NCI-H1092 (cell line): ENCODE measurements at places on chromosomes 16 and 17.

DNA sequence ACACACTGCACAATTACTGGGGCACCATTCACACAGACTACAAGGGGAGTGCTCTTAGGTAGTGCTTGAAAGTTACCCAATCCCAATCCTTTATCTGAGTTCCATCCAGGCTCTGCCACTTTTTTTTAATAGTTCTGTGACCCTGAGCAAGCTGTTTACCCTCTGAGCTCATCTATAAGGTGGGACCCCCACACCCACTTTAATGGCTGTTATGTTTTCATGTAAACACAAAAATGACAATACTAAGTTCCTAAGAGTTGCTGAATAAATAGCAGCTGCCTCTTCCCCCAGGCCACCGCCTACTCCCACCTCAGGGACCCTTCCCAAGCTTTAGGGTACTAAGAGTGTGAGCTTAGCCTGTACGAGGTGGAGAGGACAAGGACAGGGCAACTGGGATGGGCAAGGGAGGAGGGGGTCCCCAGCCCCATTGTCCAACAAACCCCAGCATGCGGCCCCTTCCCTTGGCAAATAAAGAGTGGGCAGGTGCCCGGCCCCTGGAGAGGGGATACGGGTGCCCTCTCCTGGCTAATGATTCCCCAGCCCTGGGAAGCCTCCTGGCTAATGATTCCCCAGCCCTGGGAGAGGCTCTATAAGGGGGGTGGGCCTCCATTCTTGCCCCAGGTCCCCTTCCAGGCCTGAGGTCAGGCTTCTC is 14.6 kb downstream of the SLC13A2 start:
- DNase-seq = no peak

- DNase-seq = no peak
These were observed 195.8 kb upstream of the FOXF1 start for GRCh38 chr16:86314402-86315025.

- DNase-seq = peak; percentile 32
These were observed 2.2 kb upstream of the PLEKHH3 start for GRCh38 chr17:42678951-42679491.

- DNase-seq = no peak
These were observed 4.4 kb downstream of the CLEC19A start for GRCh38 chr16:19289811-19290485.

DNA sequence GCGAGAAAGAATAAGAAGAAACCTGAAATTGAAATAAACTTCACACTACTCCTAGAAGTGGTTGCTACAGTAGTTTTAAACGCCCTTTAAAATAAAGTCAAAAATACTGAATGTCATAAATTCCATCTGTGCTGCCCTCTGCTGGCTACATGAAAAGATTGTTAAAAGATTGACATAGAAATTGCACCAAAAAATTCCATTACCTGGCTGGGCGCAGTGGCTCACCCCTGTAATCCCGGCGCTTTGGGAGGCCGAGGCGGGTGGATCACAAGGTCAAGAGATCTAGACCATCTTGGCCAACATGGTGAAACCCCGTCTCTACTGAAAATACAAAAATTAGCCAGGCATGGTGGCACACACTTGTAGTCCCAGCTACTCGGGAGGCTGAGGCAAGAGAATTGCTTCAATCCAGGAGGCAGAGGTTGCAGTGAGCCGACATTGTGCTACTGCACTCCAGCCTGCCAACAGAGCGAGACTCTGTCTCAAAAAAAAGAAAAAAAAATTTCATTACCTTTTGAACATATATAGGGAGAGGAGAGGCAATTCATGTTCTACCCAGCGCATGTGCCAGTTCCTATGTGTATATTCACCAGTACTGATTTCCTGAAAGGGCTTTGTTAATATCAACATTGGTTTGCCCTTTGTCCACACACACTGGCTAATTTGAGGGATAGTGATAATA is 36.5 kb downstream of the CYTH1 start:
- no peak for DNase-seq

GRCh38 chr16:85173981-85174751 is 61.9 kb upstream of the CIBAR2 start:
- peak; percentile 52 for DNase-seq

GRCh38 chr16:50540711-50541007 is 7.5 kb upstream of the NKD1 start:
- DNase-seq = no peak

- DNase-seq = no peak
These were observed 29.5 kb upstream of the BRD7 start for GRCh38 chr16:50398336-50398735.

DNA sequence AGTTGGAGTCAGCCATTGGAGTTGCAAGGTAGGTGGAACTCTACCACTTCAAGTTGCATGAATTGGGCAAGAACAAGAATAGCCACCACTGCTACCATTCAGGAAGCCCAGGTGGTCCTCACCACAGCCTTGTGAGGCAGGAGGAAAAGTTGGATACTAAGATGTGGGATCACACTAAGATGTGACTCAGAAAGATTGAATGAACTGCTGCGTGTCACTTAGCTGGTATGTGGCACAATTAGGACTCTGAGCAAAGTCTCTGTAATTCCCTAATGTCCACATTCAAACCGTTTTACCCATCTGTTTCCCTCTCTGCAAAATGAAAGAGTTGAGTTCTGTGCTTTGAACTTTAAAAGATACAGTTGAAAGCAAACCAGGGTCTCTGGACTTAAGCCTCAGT is 44.7 kb upstream of the HS3ST3A1 start:
- DNase-seq = no peak

- no peak for DNase-seq
These were observed 205.0 kb upstream of the CACNG3 start for GRCh38 chr16:24051125-24051524.

- no peak for DNase-seq
These were observed 35.2 kb downstream of the SRL start for GRCh38 chr16:4206680-4207079.

DNA sequence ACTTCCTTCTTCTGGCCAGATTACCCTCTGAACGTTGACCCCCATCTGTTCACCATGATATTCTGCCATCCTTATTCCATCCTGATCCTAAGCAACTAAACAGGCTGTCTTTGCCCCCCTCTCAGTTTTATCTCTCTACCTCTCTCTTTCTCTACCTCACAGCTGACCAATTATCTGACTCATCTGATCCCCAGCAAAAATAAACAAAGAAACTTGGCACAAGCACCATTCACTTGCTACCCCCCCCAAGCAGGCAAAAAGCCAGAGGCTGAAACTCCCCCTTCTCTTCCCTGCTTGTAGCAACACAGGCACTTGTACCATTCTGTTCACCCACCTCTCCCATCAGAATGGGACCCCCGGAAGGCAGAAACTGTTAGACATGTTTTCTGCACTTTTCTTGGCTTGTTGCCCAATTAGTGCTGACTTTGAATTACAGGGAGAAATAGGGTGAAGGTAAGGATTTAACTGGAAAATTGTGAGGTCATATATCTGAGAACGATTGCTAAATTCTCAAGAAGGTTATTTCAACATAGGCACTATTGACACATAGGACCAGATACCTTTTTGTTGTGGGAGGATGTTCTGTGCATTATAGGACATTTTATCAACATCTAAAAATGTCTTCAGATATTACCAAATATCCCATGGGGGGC is 163.2 kb downstream of the TOX3 start:
- peak; percentile 43 for DNase-seq

DNA sequence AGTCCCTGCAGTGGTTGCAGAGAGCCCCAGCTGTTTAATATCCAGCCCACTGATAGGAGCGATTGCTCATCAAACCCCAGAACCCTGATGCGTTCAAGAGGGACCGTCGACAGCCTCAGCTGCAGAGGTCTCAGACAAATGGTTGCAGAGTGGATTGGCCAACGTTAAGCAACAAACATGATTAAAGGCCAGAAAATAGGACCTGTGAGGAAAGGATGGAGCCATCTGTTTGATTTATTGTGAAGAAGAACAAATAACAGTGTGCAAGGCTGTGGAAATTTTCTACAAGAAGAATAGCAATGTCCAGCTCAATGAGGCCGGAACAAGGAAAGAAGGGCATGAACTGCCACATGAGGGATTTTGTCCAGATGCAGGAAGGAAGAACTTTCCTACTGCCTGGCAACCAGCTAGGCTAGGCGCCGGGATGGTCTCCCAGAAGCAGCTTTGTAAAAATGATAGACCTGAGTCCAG is 138.4 kb upstream of the DNAH9 start:
- no peak for DNase-seq

GRCh38 chr17:42180411-42180921 is 476 bp downstream of the KCNH4 start:
- DNase-seq = no peak

- no peak for DNase-seq
These were observed 22.6 kb downstream of the AKAP1 start for GRCh38 chr17:57107498-57108101.

DNA sequence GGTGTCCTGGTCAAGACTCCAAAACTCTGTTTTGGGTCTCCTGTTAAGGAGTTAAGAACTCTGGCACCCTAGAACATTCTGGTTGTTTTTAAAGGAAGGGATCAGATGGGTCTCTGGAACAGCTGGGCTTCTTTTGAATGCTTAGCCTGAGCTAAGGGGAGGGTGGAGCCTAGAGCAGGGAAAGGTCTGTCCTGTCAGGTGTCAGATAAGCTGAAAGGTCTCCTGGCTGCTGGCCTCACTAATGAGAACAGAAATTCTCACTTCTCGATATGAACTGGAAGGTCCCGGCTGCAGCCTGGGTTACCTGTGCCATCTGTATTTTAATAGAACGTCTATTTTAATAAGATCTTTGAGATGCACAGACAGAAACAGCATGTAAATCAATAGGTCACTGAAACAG is 69.0 kb downstream of the RAP1GAP2 start:
- no peak for DNase-seq

- no peak for DNase-seq
These were observed 22.0 kb upstream of the FLCN start for GRCh38 chr17:17258998-17259397.

DNA sequence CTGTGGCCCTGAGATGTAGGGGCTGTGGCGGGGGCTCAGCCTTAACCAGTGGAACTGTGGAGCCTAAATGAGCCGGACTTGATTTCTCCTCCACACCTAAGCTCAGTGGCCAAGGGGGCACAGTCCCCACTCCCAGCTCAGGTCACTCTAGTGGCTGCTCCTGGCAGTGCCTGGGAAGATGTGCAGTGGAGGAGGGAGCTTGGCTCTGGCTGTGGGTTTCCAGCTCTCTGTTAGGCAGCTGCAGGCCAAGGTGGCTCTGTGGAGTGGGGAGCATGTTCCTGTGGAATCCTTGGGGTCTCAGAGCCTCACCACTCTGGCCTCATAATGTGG is 76.3 kb downstream of the AMFR start:
- DNase-seq = no peak
